ENCODE measurements at places on chromosomes 2 and 18. TPM values are rescaled to one million over a fixed set of nuclear protein-coding genes. Genes with fewer than 3 reads are reported as not detected.

GRCh38 chr2:146259816-146260215 lies 1585.0 kb upstream of the ACVR2A start:
- H3K4me3 ChIP-seq: no peak overlapping the region
- H3K4me1 ChIP-seq: no peaks in the 10 kb centered on the region
- H3K27me3 ChIP-seq: no peaks in the 10 kb centered on the region
- no peak overlapping the region for H3K27ac ChIP-seq

- H3K36me3 ChIP-seq: peaks cover 5% of the 10 kb centered on the region
- H3K27me3 ChIP-seq: peaks cover 2% of the 10 kb centered on the region
- H3K4me1 ChIP-seq: peaks cover 5% of the 10 kb centered on the region
- no peak overlapping the region for H3K4me3 ChIP-seq
These were observed 65.6 kb upstream of the NOSTRIN start for GRCh38 chr2:168736649-168737445.

The EIF2B4 gene
- 48.6 TPM for total RNA-seq

DNA sequence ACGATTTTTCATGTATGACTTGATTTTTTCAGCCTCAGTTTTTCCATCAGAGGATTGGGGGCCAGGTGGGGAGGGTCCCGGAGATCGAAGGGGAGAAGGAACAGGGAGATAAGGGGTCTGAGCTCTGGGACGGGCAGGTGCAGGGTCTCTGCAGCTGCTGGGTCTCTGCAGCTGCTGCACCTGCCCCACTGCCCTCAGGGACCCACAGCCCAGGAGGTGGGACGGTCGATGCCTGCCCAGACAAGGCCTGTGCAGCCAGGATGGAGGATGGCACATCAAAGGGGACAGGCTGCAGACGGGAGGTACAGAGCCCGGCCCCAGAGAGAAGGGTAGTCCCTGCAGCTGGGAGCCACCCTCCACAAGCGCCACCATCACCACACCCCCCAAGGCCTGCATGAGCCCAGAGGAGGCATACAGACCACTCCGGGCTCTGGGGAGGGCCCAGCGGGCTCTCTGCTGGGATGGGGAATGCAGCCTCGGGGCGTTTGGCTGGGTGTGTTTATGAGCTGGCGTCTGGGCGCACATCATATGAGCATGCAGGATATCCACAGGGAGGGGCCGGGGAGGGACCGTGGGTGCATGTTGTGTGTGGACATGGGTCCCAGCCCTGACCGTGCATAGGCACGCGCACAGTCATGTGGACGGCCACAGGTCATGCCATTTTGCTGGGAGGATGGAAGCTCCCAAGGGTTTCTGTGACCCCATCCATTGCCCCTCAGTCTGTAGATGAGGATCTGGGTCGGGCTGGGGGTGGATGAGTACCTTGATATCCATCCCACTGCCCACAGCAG lies 34.9 kb upstream of the GPC1 start:
- H3K27ac ChIP-seq: no peak overlapping the region
- peak; percentile 1 for DNase-seq
- no peaks in the 10 kb centered on the region for H3K36me3 ChIP-seq
- no peaks in the 10 kb centered on the region for H3K27me3 ChIP-seq
- H3K4me1 ChIP-seq: no peaks in the 10 kb centered on the region

The GALNT5 gene
- 0.15 TPM for total RNA-seq

GRCh38 chr2:241425368-241425767 lies 69.3 kb downstream of the FARP2 start:
- no peak for DNase-seq
- H3K27me3 ChIP-seq: peaks cover 2% of the 10 kb centered on the region
- H3K4me1 ChIP-seq: no peaks in the 10 kb centered on the region
- no peak overlapping the region for H3K4me3 ChIP-seq
- peaks cover 31% of the 10 kb centered on the region for H3K36me3 ChIP-seq
